Left ventricle myocardium inferior (tissue), 1 donor: ENCODE measurements at places on chromosomes 12 and 14. TPM values are rescaled to one million over a fixed set of nuclear protein-coding genes. Genes with fewer than 3 reads are reported as not detected.
A peak's percentile ranks its signal among the peaks of the same experiment; 100 is the strongest.

PIANP gene
- total RNA-seq: 0.41 TPM

DNA sequence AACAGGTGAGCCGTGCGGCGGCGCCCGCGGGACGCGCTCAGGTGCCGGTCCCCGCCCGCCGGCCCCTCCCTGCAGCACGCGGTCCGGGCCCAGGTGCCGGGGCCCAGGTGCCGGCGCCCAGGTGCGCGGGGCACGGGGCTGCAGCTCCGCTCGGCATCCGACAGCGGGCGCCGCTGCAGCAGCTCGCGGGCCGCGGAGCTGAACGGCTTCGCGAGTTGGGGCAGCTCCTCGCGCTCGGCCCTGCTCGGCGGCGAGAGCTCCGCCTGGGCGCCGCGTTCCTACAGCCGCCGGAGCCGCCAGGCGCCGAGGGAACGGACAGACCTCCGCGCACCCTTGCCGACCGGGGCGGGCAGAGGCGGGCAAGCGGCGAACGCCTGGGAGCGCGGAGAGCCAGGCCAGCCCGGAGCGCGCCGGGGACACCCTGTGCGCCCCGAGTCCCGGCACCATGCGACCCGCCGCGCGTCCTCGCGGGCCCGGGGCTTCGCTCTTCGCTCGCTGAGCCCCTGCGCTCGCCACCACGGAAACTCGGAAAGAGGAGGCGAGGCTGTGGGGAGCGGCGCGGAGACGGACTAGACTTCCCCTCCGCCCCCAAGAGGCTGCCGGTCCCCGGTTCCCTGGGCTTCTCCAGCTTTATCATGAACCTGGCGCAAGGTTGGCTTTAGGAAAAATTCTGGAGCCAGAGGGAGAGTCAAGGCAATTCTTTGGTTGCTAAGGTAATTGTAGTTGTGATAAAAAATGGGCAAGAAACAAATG is at the start of gene RGS6:
Gene RGS6, plus strand, starts transcription at position 201 of the 753 bp plus-strand sequence.
- peaks cover 34% of the 10 kb centered on the region for H3K4me1 ChIP-seq
- DNase-seq: peak; percentile 34
- H3K36me3 ChIP-seq: no peaks in the 10 kb centered on the region

GRCh38 chr14:64137657-64138290 is 156.4 kb downstream of the ESR2 start:
- H3K4me3 ChIP-seq: no peak overlapping the region
- no peaks in the 10 kb centered on the region for H3K4me1 ChIP-seq
- H3K36me3 ChIP-seq: peaks cover 89% of the 10 kb centered on the region
- no peak for DNase-seq
- H3K27ac ChIP-seq: no peak overlapping the region

DNA sequence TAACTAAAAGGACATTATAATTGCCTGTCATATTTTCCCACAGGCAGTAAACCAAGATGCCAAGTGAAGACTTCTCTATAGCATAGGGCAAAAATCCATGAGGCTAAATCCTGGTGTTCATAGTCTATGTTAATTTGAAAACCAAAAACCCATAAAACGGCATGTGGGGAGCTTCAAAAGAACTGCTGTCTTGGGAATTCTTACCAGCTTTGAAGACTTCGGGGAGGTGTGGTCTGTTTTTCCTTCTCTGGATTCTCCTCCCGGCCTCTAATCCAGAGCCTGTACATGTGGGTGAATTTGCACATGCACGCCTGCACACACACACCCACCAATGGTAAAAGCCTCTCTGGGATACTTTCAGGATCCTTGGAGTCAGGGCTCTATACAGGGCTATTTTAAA is 61.9 kb upstream of the IFNG-AS1 start:
- no peaks in the 10 kb centered on the region for H3K27me3 ChIP-seq
- DNase-seq: no peak
- H3K36me3 ChIP-seq: no peaks in the 10 kb centered on the region
- no peak overlapping the region for H3K4me3 ChIP-seq
- H3K27ac ChIP-seq: no peak overlapping the region

DNA sequence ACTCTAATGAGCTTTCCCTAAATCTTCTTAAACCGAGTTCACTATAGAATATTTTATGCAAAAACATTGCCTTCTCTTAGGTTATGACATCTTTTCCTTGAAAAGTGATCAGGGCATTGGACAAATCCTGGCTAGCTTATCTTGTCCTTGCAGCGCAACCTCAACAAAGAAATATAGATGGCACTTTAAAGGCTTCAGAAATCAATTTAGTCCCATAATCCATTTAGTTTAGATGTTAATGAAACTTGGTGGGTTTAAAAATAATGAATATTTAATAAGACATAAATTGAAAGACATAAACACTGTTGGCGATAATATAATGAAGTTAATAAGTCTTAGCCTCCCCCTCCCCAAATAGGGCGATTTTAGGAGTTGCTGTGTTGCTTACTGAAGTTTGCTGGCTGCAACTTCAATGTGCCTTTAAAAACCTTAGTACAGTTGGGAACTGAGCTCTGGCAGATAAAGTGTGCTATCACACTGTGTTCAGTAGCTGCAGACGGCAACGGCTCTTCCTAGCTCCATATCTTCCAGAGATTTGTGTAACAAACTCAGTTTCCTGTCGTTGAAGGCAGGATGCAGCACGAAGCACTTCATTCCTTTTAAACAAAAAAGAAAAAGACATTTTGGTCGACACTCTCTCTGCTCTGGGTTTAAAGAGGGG is 19.5 kb downstream of the PLXNC1 start:
- peaks cover 12% of the 10 kb centered on the region for H3K4me1 ChIP-seq
- no peak for DNase-seq
- no peaks in the 10 kb centered on the region for H3K36me3 ChIP-seq

C12orf54 gene
- not detected for total RNA-seq

GRCh38 chr12:127150479-127150878 is 1116.5 kb upstream of the TMEM132C start:
- H3K4me1 ChIP-seq: peaks cover 15% of the 10 kb centered on the region
- H3K27ac ChIP-seq: no peak overlapping the region
- H3K36me3 ChIP-seq: no peaks in the 10 kb centered on the region
- DNase-seq: no peak

TPH2 gene
- not detected for total RNA-seq

GRCh38 chr14:55589171-55589570 is 9.2 kb downstream of the KTN1 start:
- H3K36me3 ChIP-seq: no peaks in the 10 kb centered on the region
- no peak overlapping the region for H3K4me3 ChIP-seq
- H3K27me3 ChIP-seq: no peaks in the 10 kb centered on the region
- H3K4me1 ChIP-seq: peaks cover 99% of the 10 kb centered on the region
- H3K27ac ChIP-seq: peak overlapping the region; percentile 37
- no peak for DNase-seq

GRCh38 chr14:104567141-104567956 is 12.2 kb upstream of the C14orf180 start:
- no peak overlapping the region for H3K27ac ChIP-seq
- no peak overlapping the region for H3K4me3 ChIP-seq
- peaks cover 32% of the 10 kb centered on the region for H3K4me1 ChIP-seq
- DNase-seq: no peak
- no peaks in the 10 kb centered on the region for H3K36me3 ChIP-seq

DNA sequence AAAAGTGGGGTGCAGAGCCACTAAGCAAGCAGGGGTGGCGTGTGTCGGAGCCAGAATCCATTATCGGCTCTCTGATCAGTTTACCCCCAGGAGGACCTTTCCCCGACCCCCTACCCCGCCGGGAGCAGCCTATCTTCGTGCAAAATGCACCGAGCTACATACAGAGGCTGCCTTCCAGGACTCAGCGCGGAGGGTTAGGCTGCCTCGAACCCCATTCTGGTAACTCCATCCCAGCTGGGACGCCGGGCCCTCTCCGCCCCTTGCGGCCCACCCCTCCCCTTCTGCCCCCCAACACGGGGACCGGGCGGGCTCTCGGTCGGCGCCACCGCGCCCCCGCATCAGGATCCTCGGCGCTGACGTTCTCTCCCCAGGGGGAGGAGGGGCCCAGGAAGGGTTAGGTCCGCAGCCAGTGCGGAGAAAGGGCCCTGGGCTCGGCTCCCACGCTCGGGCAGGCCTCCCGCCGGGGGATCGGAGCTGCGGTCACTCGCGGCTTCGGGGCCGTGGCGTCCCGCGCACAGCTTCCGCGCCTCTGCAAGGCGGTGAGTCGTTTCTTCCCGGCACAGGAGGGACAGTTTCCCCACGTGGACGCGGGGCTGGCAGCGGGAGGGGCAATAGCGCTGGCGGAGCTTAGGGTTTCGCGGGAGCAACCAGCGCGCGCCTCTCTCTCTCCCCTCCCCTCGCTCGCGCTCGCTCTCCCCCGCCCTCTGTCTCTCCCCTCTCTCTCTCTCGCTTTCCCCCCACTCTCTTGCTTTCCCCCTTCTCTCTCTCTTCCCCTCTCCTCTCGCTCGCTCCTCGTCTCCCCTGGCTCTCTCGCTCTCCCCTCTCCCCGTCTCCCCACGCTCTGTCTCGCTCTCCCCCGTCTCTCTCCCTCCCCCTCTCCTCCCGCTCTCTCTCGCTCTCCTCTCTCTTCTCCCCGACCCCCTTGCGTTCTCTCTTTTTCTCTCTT is 12.5 kb upstream of the MAP3K9 start:
- H3K27me3 ChIP-seq: peaks cover 22% of the 10 kb centered on the region
- peak overlapping the region; percentile 85 for H3K4me3 ChIP-seq
- peak overlapping the region; percentile 67 for H3K27ac ChIP-seq
- H3K36me3 ChIP-seq: no peaks in the 10 kb centered on the region
- DNase-seq: peak; percentile 51
- peaks cover 23% of the 10 kb centered on the region for H3K4me1 ChIP-seq

DNA sequence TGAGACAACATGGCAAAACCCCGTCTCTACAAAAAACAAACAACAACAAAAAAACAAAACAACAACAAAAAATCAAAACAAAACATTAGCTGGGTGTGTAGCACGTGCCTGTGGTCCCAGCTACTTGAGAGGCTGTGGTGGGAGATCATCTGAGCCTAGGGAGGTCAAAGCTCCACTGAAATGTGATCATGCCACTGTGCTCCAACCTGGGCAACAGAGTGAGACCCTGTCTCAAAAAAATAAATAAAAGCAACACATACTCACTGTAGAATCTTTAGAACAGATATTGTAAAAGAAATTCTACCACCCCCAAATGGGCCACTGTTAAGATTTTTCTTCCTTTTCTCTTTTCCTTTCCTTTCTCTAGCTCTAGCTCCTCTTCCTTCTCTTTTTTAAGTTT is 26.3 kb downstream of the SLC38A1 start:
- H3K27me3 ChIP-seq: no peaks in the 10 kb centered on the region
- DNase-seq: no peak
- no peak overlapping the region for H3K4me3 ChIP-seq
- H3K36me3 ChIP-seq: peaks cover 12% of the 10 kb centered on the region
- H3K27ac ChIP-seq: no peak overlapping the region

TMPRSS12 gene
- total RNA-seq: not detected

COX8C gene
- total RNA-seq: 1.3 TPM

DNA sequence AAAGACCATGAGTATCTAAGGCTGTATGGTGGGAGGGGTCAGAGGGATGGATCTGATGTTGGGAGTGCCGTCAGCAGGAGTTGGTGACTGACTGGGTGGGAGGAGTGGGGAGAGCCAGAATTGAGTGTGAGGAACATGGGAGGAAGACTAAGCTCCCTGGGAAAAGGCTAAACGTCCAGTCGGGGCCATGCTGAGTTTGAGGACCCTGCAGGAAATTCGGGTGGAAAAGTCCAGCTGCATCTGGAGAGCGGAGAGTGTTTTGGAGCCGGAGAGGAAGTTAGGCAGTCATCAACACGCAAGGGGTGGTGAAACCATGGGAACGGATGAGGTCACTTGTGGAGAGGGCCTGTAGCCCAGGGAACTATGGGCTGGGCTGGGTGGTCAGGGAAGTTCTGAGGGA is 60.9 kb downstream of the ELK3 start:
- peaks cover 80% of the 10 kb centered on the region for H3K4me1 ChIP-seq
- peak; percentile 61 for DNase-seq
- peak overlapping the region; percentile 74 for H3K27ac ChIP-seq
- H3K27me3 ChIP-seq: no peaks in the 10 kb centered on the region
- H3K36me3 ChIP-seq: peaks cover 20% of the 10 kb centered on the region

DNA sequence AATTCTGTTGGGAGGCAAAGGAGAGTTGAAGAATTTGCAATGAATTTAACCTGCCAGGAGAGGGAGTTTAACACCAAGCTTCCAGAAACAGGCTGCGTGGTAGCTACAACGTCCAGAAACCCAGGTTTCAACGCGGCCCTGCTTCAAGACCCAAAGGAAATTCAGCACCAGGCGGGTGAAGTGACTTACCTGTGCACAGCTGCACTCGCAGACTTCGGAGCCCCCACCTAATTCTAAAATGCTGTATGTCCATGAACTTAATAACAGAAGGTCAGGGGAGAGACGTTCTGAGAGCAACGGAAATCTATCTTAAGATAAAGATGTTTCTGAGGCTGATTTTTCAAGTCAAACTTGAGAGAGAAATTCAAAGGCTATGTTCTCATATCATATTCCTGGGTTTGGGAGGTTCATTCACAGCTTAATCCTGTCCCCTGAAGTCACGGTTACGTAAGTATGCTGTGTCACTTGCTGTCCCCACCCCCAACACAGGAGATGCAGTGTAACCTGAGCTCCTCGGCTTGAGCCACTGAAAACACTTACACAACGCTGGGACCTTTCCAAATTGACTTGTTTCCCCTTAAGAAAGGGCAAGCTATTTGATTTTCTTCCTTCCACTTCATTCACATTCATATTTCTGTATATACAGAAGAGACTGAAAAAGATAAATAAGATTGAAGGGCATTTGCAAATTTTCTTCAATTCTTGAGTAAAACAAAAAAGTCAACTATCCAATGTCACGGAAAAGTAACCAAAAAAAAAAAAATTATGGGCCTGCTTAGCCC is 22.7 kb downstream of the CLIP1 start:
- H3K36me3 ChIP-seq: no peaks in the 10 kb centered on the region
- H3K27me3 ChIP-seq: no peaks in the 10 kb centered on the region
- peak overlapping the region; percentile 86 for H3K27ac ChIP-seq

DNA sequence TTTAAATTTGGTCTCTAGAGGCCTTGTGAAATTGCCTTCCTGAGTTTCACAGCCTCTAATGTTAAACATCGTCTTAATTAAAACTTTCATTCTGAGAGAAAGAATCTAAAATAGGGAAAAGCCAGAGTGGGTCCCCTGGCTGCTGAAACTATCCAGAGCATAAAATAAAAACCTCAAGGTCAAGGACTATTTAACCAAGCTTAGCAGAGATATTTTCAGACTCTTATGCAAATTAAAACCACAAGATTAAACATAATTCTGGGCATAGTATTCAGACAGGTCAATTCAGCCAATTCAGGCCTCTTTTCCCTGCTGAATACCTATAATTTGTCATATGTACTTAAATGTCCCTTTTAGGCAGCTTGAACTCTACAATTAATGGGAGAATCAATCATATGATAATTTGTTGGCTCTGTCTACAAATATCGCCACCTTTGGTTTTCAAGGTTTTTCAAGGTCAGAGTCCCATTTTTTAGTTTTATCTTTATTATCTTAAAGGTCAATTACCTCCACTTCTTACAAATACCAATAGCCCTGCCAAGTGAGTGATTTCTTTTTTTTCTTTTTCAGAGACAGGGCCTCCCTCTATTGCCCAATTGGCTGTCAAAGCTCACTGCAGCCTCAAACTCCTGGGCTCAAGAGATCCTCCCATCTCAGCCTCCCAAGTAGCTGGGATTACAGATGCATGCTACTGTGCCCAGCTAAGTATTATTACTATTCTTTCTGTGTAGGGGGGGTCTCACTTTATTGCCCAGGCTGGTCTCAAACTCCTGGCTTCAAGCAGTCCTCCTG is 257.1 kb downstream of the PHLDA1 start:
- no peak overlapping the region for H3K27ac ChIP-seq
- H3K36me3 ChIP-seq: no peaks in the 10 kb centered on the region
- no peaks in the 10 kb centered on the region for H3K4me1 ChIP-seq
- no peaks in the 10 kb centered on the region for H3K27me3 ChIP-seq
- DNase-seq: no peak
- H3K4me3 ChIP-seq: no peak overlapping the region

CLEC12A gene
- total RNA-seq: 5.7 TPM

DDN gene
- 1.4 TPM for total RNA-seq
